ENCODE measurements at places on chromosomes 12 and 14.

GRCh38 chr12:578748-579419 lies 84.4 kb downstream of the NINJ2 start:
- no peak for DNase-seq

DNA sequence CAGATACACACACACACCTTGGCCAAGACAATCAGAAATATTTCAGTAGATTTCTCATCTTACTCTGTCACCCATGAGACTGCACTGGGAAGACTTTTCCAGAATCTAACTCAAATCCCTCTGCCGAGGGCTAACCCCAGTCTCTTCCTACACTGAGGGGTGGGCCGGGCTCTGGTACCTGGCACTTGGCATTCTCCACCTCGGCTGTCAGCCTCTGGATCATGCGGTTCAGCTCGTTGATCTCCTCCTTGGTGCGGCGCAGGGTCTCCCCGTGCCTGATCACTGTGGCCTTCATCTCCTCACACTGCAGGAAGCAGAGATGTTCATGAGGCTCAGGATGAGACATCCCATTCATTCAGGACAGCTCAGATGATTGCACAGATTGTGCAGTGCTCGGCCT lies 4.9 kb downstream of the KRT83 start:
- no peak for DNase-seq

DNA sequence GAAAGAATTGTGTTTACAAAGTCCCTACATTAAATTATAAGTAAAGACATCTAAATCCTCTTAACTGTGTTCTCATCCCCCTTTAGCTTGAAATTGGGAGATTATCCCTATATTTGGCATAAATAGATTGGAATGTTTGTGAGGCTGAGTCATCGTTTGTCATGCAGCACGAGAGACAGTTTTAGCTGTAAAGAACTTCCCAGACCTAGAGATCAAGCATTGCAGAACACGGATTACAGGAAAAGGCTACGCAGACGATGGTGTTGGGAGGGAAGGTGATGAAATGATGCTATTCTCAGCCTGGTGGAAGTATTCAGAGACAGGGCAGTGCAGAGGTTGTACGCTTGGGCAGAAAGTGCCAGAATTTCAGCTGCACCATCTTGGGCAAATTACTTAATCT lies 93.8 kb downstream of the PTPRB start:
- no peak for DNase-seq

- no peak for DNase-seq
These were observed 17.1 kb downstream of the SYT1 start for GRCh38 chr12:78881685-78882084.

- DNase-seq, result no peak
These were observed 32.4 kb downstream of the ADCK1 start for GRCh38 chr14:77832297-77832696.
